Fibroblast of upper back skin (primary cell): ENCODE measurements at places on chromosomes 7 and 10.

- no peak for DNase-seq
These were observed 109.4 kb downstream of the PPP1R17 start for GRCh38 chr7:31796375-31796774.

DNA sequence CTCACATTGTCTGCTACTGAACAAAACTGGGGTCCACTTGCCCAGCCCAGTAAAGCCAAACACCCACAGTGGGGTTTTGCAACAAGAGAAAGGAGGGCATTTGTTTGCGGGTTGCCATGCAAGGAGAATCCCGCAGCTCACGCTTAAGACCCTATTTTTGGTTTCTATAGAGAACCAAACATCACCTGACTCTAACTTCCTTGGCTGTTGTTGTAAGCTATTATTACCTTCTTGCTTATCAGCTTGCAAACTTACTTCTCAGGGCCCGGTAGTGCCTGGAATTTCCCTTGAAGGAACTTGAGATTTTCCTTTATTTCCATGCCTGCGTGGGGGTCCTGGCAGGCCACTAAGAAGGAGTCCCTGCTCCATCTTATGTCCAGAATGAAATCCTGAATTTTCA lies 20.7 kb downstream of the IFIT3 start:
- DNase-seq: no peak

DNA sequence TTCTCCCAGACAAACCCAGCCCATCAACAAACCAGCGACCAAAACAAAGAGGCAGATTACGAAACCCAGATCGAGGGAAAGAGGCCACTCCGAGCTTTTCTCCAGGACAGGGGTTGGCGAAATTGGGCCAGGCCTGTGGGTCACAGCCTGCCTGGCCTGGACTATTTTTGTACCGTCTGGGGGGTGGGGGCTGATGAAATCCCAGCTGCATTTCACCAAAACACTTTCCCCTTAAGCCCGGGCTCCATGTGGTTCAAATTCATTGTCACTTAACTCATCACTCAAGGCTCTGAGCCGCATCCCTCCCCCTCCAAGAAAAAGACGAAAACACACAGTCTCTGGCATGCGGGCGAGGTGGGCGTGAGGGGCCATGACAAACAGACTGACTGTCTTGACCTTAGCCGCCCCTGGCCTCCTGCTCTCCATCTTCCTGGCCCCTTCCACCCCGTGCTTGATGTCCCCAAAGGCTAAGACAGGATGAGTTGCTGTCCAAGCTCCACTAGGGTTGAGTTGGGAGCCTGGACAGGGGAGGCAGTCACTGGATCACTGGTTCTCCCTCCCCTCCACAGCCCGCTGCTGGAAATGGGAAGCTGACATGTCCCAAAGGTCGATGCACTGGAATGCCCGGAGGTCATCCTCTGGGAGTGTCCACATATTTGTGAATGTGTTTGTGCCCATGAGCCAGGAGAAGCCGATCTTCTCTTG lies 19.2 kb downstream of the TMEM270 start:
- peak; percentile 76 for DNase-seq

GRCh38 chr10:20648263-20648874 lies 248.7 kb downstream of the NEBL start:
- no peak for DNase-seq

GRCh38 chr7:45078125-45078681 lies 10.6 kb downstream of the NACAD start:
- no peak for DNase-seq

DNA sequence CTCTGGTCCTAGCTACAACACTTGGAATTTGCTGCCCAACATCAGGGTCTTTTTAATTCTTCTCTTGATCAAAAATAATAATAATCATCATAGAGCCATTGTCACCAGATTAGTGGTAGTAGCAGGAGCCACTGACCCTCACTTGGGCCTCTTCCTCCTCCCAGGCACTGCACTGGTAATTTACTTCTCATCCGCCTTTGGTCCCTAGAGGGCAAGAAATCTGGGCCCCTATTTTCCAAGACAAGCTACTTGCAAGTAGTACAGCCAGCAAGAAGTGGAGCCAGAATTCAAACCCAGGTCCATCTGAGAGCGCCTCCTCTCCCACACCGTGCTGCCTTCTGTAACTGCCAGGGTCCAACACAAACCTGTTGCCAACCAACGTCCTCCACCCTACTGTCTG lies 121.2 kb downstream of the SPDYE5 start:
- DNase-seq: no peak

DNA sequence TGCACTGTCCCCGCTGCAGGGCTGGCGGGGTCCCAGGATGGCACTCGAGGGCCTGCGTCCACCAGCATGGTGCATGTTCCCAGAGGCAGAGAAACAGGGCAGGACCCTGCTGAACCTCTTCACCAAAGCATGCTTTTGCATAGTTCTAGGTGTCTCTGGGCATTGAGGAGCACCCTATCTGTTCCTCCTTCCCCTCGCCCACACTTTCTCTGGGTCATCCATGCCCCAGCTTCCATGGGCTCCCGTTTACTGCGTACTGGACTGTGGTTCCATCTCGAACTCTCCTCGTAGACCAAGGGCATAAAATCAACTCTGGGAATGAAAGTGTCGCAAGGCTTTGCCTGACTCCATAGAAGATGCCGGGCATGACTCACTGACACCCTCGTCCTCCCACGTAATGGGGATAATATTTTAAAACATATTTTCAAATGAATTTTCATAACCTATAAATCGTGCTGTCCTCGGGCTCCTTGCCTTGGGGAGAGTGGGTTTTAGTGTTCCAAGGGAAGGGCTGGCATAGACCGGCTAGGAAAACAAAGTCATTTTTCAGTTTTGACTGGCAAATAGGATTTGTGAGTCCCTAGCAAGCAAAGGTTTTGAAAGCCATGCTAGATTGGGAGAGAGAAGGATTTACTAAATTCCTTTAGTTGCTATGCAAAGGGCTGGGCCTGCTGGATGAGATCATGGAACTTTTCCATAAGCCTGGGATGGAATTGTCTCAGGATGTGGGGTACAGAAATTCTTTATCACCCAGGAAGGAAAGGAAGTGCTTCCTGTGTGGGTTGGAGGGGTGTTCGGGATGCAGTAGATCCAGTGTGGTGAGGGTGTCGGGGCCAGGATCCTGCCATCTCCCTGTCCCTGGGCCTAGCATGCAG lies 498.7 kb upstream of the MKI67 start:
- peak; percentile 73 for DNase-seq

DNA sequence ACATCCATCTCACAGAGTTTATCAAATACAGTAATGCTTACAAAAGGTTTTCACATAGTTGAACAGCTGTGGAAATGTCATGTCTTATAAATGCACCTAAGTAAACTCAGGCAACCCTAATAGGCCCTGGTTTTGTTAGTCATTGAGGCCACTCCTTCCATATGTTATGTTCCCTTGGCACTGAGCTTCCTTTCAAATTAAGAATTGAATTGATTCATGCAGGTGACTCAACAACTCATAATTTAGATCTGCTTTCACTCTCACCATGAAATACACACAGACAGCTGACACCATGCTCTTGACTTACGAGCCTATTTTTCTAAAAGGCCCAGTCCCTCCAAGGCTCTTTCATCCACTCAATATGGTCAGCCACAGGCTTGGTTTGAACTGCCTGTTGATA lies 476.9 kb downstream of the KCNMA1 start:
- DNase-seq: peak; percentile 96

GRCh38 chr10:11141571-11142091 lies 124.0 kb downstream of the CELF2 start:
- DNase-seq: no peak

DNA sequence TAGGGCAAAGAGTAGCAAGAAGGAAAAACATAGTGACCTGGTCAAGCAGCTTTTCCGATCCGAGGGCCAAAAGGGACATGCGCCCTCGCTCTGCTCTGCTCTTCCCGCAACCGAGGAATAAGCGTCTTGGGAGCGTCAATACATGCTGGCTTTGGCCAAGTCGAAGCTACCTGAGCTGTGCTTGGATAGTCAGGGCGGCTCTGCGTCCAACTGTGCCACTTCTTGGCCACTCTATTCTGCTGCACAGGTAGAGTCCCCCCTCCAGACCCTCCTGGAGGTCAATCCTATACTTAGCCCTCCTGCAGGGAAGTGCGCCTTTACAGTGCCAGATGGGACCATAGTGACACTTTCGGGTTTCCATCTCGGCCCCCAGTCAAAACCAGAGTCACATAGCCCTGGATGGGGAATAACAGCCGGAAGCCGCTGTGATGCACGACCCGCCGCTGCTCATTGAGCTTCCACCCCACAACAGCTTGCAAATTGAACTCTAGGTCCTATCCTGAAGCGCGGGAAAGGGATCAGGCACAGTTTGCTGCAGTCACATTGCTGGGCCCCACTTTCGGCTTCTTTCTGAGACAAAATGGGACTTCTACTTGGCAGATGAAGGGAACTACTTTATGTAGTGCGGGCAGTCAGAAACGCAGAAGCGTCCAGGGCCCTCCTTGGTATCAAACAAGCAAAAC lies 1.1 kb upstream of the HPSE2 start:
- no peak for DNase-seq

DNA sequence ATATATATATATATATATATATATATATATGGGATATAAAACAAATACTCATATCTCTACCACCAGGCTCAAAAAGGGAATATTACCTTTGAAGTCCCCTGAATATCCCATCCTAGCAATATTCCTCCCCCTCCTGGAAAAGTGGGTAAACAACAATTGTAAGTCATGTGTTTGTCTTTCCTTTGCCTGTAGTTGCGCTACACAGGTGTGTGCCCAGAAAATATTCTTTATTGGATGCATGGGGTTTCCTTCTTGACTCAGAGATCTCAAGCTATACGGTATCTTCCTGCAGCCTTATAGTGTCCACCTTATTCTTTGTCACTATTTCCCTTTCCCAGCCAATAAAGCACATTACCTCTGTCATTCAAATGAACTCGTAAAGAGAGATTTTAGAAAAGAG lies 54.2 kb downstream of the MET start:
- no peak for DNase-seq

DNA sequence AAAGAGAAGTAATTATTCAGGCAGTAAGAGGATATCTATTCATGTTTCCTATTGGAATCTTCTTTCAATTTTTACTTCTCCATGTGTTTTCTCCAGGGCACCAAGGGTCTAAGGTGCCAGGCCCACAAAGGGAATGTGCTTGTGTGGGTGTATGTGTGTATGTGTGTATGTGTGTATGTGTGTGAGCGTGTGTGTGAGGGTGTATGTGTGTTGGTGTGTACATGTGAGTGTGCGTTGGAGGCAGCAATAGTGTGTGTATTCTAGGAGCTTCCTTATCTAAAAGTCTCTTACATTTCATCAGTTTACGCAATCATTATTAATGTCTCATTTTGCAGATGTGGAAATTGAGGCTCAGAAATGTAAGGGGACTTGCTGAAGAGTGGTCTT lies 28.3 kb downstream of the RAMP3 start:
- DNase-seq: no peak

- DNase-seq: no peak
These were observed 15.3 kb downstream of the CCM2 start for GRCh38 chr7:45015313-45015712.

GRCh38 chr10:55641601-55642000 lies 719.5 kb downstream of the ZWINT start:
- DNase-seq: no peak

- no peak for DNase-seq
These were observed 37.1 kb upstream of the COMTD1 start for GRCh38 chr10:75272896-75273295.

DNA sequence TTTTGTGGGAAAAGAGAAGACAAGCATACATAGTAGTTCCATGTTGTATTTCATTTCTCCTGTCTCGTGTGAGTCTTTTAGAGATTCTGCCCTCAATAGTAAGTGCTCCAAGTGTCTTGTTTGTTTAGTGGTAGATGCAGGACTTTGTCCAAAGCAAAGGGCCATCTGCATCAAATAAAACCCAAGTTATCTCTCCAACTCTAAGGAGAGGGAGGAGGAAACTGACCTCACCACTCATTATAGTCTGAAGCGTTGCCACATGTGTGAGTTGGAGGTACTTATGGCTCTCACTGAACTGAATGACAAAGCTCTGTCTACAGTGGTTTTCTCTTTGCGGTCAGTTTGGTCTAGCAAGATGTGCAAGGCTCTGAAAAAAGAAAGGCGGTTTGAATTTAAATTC lies 272.6 kb downstream of the DOCK4 start:
- DNase-seq: peak; percentile 64

GRCh38 chr7:82674268-82674667 lies 230.7 kb upstream of the CACNA2D1 start:
- no peak for DNase-seq

GRCh38 chr7:130153211-130153908 lies 51.8 kb downstream of the TMEM209 start:
- DNase-seq: no peak

GRCh38 chr10:271201-271600 lies 135.9 kb downstream of the ZMYND11 start:
- peak; percentile 9 for DNase-seq

DNA sequence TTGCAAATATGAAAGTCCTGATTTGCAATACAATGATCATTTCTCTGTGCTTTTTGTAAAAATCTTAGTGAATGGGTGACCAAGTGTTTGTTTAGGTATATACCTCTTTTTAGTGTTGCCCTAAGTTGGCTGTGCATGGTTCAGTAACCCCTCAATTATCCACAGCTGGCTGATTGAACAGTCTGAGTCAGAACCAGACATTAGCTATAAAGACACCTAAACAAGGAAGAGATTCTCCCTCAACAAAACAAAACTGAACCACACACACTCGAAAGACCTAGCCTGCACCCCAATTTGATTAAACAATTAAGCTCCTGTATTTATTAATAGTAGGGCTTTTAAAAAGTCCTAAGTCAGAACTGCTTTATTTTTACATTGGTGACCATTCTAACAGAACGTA lies 2.8 kb downstream of the RSBN1L start:
- DNase-seq: no peak

GRCh38 chr10:8534096-8534495 lies 479.6 kb downstream of the GATA3 start:
- DNase-seq: no peak

DNA sequence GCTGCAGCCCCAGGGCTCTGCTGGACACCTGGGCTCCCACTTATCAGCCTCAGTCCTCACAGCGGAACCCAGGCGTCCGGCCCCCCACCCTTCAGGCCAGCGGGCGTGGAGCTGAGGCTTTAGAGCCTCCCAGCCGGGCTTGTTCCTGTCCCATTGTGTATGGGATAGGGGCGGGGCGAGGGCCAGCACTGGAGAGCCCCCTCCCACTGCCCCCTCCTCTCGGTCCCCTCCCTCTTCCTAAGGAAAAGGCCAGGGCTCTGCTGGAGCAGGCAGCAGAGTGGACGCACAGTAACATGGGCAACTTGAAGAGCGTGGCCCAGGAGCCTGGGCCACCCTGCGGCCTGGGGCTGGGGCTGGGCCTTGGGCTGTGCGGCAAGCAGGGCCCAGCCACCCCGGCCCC lies 2.7 kb downstream of the NOS3 start:
- no peak for DNase-seq

DNA sequence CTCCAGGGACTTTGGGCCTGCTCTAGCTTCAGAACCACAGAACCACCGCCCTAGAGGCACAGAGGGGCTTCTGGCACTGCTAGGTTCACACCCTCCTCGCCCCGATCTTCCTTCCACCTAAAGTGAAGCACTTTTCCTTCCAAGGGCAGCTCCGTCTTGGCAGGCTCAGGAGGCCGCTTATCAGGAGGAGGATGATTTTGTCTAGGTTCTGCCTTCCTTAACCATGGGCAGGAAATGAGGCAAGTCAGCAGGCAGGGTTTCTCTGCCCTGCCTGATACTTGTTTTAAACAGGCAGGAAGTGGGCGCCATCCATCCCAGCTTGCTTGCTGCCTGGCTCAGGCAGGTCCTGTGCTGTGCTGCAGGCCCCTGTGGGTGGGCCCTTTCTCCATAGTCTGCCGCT lies 8.3 kb upstream of the ATP6V0E2 start:
- peak; percentile 8 for DNase-seq
